ENCODE measurements at places on chromosomes 1 and 21.

DNA sequence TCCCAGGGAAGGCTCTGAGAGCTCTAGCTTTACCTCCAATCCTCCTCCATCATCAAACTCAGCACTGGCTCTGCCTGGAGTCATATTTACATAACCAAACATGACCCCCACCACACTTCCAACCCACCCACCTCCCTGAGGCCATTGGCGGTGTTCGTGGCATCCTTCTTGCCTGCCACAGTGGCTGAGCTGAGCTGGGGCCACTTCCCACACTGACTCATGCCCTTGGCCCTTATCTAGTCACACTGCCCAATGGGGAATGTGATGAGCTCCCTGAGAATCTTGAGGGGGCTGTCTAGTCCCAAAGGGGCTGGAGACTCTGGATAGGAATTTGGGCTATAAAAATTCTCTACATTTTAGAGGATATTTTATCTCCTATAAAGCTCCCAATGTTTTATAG is 230.9 kb upstream of the IRF2BP2 start:
- DNase-seq, result no peak

GRCh38 chr1:86489242-86489878 is 20.6 kb downstream of the CLCA1 start:
- DNase-seq, result no peak

DNA sequence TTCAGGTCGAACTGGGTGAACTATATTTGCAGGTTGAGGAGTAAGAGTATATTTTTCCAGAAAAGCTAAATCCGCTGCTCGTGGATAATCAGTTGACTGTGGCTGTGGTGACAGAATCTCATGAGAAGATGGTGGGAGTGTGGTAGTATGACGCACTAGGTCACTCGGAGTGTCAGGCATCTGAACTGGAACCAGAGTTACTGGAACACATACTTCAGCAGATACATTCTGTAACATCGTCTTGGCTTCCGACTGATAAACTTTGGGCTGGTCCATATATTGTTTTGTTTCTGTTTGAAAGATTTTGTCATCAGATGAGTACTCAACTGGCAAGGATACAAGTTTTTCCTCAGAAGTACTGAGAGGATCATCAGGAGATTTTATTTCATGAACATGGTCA is 13.0 kb upstream of the ASPM start:
- DNase-seq, result no peak

DNA sequence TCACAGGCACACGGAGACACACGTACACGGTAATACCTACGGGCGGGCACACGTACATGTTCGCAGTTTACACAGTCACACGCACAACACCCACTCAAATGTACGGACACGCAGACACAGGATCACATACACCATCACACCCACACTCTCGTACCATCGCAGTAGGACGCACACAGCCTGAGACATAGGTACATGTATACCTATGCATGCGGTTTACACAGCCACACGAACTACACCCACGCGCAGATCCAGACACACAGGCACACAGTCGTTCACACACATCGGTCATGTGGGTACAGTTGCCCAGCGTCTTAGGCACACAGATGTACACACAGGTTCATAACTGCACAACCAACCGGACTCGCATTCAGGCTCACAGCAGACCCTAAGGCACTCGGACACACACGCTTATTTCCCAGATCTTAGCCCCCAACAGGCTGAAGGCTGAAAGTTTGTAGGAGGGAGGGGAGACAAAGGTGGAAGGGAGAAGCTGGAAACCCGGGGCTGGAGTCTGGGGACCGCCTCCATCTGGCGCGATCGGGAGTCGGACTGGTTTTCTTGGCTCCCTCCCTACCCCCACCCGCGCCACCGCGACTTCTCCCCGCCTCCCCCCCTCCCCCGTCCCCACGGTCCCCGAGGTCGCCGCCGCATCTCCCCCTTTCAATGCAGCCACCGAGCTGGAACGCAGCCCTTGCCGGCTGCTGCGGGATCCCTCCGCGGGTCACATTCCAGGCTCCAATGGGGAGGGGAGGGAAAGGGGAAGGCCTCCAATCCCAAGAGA is 51.9 kb upstream of the SYNC start:
- no peak for DNase-seq

GRCh38 chr1:105072850-105073249 is 1323.2 kb downstream of the AMY1C start:
- DNase-seq, result no peak

GRCh38 chr1:66578841-66579240 is 44.9 kb downstream of the SGIP1 start:
- DNase-seq, result no peak

- DNase-seq, result no peak
Measured at GRCh38 chr1:164579381-164579780, 20.4 kb downstream of the PBX1 start.

- DNase-seq, result no peak
Measured at GRCh38 chr1:3142236-3142635, 73.2 kb downstream of the PRDM16 start.

DNA sequence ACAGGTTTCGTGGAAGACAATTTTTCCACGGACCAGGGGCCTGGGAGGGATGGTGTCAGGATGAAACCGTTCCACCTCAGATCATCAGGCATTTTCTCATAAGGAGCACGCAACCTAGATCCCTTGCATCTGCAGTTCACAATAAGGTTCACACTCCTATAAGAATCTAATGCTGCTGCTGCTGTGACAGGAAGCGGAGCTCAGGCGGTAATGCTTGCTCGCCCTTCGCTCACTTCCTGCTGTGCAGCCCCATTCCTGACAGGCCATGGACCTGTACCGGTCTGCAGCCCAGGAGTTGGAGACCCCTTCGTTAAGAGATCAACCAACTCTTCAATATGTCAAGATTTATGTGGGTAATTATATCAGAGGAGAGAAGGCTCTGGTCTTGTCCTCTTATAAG is 3.3 kb upstream of the DHX9 start:
- DNase-seq, result no peak

All from right renal cortex interstitium (tissue), 3 donors.